ENCODE measurements at places on chromosomes 11 and 22. TPM values are rescaled to one million over a fixed set of nuclear protein-coding genes. Genes with fewer than 3 reads are reported as not detected.

GRCh38 chr11:134288486-134288885 lies 12.3 kb downstream of the GLB1L3 start:
- DNase-seq: no peak
- H3K4me3 ChIP-seq: no peak overlapping the region
- H3K27ac ChIP-seq: no peak overlapping the region
- H3K36me3 ChIP-seq: no peaks in the 10 kb centered on the region
- H3K4me1 ChIP-seq: no peaks in the 10 kb centered on the region

DNA sequence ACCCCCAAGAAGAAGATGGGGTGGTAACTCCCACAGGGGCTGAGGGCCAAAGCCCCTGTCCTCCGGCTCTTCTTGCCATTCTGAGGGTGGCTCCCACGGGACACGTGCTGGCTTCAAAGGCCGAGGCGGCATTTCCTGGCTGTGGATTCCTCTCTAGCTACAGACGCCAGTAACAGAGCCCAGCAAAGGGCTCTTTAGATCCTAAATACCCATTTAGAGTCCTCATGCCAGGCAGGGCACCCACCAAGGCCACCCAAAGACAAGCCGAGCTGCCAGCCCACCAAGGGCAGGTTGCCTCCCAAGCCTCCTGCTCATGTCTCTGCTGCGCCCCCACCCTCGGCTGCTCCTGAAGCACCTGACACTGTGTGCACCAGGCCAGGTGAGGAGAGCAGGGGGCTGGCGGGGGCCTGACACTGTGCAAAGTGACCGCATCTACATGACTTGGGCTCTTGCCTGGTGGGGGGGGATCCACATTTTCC lies 5.7 kb downstream of the LRFN4 start:
- H3K36me3 ChIP-seq: peaks cover 15% of the 10 kb centered on the region
- no peaks in the 10 kb centered on the region for H3K27me3 ChIP-seq
- no peaks in the 10 kb centered on the region for H3K4me1 ChIP-seq
- no peak for DNase-seq
- no peak overlapping the region for H3K4me3 ChIP-seq
- H3K27ac ChIP-seq: no peak overlapping the region

- no peak overlapping the region for H3K4me3 ChIP-seq
- no peak for DNase-seq
- no peaks in the 10 kb centered on the region for H3K4me1 ChIP-seq
- no peak overlapping the region for H3K27ac ChIP-seq
- H3K36me3 ChIP-seq: no peaks in the 10 kb centered on the region
- no peaks in the 10 kb centered on the region for H3K27me3 ChIP-seq
Observed at GRCh38 chr22:33302549-33302948, 244.4 kb upstream of the SYN3 start.

Gene CCDC73
- under 0.01 TPM for total RNA-seq

Gene CCDC82
- 14.2 TPM for total RNA-seq

DNA sequence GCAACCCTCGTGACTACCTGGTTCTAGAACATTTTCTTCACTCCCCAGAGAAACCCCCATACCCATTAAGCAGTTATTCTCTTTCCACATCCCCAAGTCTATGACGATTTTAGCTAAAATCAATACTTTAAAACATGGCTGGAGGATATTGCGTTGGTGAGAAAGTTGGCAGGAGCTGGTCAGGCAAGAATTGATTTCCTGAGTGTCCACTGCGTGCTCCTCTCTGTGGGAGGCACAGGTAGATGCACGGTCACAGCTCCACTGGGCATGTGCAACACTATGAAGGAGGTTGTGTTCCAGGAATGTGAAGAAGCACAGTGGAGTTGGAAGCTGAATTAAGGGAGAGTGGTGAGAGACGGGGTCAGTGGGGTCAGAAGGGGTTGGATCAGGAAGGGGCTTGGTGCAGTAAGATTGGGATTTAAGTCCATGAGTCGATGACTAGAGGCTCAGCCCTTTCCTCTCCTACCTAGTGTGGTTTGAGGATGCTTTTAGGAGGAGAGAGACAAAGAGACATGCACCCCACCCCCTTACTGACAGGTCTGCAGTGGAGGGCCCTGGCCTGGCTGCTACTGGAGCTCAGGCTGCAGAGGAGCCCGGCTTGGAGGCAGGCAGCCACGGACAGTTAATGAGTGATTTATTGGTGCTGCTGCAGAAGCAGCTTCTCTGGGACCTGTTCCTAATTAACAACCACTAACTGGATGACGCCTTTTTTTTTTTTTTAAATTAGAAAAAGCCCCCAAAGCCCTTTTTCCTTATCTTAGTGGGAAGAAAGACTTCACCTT lies 395.6 kb downstream of the TENM4 start:
- peaks cover 2% of the 10 kb centered on the region for H3K4me1 ChIP-seq
- H3K27ac ChIP-seq: no peak overlapping the region
- no peak overlapping the region for H3K4me3 ChIP-seq
- no peak for DNase-seq

DNA sequence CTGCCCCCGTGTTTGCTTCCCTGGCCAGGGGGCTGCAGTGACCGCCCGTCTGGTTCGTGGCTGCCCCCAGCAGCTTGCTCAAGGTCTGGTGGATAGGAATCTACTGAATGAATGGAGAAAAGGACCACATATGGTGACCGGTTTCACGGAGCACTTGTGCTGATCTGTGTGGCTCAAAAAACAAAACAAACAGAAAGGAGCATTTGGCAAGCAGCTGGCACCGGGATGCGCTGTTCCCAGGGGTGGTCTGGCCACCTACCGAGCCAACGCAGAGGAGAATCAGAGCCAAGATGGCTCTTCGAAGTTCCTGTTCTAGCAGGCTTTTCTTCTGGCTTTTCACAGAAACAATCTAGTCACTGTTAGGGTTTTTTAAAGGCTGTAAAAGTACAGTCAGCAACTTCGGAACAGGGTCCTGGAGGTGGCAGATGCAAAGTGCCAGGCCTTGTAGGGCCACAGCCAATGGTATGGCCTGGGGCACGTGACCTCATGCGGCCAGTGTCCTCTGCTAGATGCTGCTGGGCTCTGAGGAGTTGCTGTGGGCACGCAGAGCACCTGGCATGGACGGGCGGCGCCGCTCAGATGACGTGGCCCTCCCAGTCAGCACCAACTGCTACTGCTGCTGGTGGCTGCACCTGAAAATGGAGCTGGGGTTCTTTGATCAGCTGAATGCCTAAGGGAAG lies 27.3 kb upstream of the PACSIN2 start:
- H3K36me3 ChIP-seq: no peaks in the 10 kb centered on the region
- DNase-seq: peak; percentile 20
- H3K4me3 ChIP-seq: no peak overlapping the region
- H3K4me1 ChIP-seq: no peaks in the 10 kb centered on the region
- H3K27me3 ChIP-seq: no peaks in the 10 kb centered on the region
- H3K27ac ChIP-seq: no peak overlapping the region

Gene CRACR2B
- 1.0 TPM for total RNA-seq

Gene CHRDL2
- not detected for total RNA-seq

DNA sequence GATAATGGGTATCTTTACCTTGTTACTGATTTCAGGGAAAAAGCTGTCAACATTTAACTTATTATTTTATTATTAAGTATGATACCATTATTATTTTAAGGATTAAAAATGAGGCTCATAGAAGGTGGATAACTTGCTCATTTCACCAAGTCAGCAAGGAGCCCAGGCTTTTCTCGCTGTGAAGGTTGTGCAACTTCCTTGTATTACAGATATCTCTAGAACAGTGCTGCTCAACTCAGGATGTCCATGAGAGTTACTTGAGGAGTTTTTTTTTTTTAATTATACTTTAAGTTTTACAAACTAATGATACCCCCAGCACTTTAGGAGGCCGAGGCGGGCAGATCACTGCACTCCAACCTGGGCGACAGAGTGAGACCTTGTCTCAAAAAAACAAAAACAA lies 98.2 kb downstream of the INSC start:
- H3K4me3 ChIP-seq: no peak overlapping the region
- no peaks in the 10 kb centered on the region for H3K36me3 ChIP-seq
- no peak for DNase-seq
- H3K27ac ChIP-seq: no peak overlapping the region
- H3K27me3 ChIP-seq: no peaks in the 10 kb centered on the region
- H3K4me1 ChIP-seq: no peaks in the 10 kb centered on the region

GRCh38 chr22:38191731-38192474 lies 9.9 kb upstream of the MAFF start:
- H3K36me3 ChIP-seq: no peaks in the 10 kb centered on the region
- DNase-seq: no peak
- no peaks in the 10 kb centered on the region for H3K27me3 ChIP-seq
- no peak overlapping the region for H3K27ac ChIP-seq

DNA sequence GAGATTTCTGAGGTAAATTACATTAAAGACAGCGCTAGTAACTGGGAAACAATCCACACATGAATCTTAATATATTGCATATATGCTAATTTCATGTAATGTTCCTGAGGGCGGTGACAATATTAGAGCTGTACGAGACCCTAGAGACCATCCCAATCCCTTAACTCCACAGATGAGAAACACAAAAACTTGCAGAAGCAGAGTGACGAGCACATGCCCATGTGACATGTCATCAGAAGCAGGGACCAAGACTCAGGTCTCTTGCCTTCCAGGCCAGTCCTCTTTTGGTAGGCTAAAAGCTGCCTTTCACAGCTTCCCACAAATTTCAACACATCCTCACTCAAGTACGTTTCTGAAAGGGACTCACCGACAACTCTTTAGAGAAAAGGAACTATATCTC lies 11.8 kb downstream of the MAPK1 start:
- no peak overlapping the region for H3K4me3 ChIP-seq
- peaks cover 2% of the 10 kb centered on the region for H3K4me1 ChIP-seq
- DNase-seq: no peak
- no peak overlapping the region for H3K27ac ChIP-seq
- H3K27me3 ChIP-seq: no peaks in the 10 kb centered on the region
- no peaks in the 10 kb centered on the region for H3K36me3 ChIP-seq

- peaks cover 12% of the 10 kb centered on the region for H3K36me3 ChIP-seq
- DNase-seq: no peak
- H3K4me3 ChIP-seq: no peak overlapping the region
- H3K27ac ChIP-seq: no peak overlapping the region
- H3K27me3 ChIP-seq: no peaks in the 10 kb centered on the region
- H3K4me1 ChIP-seq: peaks cover 3% of the 10 kb centered on the region
Observed at GRCh38 chr22:49771266-49772065, 56.2 kb downstream of the BRD1 start.

DNA sequence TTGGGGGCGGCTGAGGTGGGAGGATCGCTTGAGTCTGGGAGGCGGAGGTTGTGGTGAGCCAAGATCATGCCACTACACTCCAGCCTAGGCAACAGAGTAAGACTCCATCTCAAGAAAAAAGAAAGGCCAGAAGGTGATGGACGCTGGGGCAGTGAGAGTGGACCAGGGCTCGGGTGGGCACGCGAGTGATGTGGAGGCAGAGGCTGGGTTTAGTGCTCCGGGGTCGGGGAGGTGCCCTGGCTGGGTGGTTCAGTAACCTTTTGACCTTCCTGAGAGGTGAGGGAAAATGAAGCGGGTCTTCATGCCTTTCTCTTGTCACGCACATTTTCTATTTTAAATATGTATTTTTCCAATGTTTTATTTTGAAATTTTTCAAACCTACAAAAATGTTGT lies 45.1 kb downstream of the ST14 start:
- no peaks in the 10 kb centered on the region for H3K4me1 ChIP-seq
- H3K27me3 ChIP-seq: no peaks in the 10 kb centered on the region
- H3K36me3 ChIP-seq: no peaks in the 10 kb centered on the region
- no peak overlapping the region for H3K4me3 ChIP-seq
- no peak for DNase-seq

DNA sequence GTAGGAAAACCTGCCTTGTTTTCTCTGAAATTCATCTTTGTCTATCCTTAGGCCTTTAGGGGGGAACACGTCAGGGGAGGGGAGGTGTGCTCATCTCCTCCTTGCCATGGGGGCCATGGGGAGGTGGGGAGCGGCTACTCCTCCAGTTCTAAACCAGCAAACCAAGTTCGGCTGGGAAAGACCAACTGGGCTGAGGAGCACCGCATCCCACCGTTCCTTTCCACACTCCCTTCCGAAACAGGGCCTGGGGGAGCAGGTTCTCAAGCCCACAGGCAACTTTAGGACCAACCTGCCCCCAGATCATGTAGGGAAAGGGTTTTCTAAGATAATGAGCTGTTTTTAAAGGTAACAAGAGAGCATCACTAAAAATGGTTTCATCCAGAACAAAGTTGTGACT lies 77.5 kb upstream of the PITPNB start:
- peaks cover 6% of the 10 kb centered on the region for H3K36me3 ChIP-seq
- H3K27ac ChIP-seq: no peak overlapping the region
- DNase-seq: no peak

DNA sequence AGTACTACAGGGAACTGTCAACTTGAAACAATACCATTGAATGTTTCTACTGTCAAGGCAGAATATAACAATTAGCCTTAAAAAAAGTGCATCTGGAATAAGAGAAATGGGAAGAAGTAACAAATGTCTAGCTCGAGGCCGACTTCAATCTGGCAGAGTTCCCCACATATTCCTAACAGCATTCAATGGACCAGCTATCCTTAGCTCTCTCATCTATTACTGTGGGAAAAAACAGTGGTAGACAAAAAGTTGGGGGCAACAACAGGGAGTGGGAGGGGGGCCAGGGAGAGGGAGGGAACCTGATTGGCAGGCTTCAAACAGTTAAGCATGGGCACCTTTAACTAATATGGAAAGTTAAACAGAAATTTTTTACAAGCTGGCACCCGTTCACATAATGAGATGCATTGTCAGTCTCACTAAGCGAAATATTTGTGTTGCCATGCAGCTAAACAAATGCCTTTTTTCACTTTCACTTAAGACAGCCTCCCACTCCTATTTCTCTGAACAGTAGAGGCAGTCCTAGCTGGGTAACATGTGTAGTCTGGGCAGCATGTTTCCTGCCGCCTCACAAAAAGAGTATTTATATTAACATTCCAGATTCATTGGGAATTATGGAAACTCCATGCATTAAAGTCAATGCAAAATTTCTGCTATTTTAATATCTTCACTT lies 62.2 kb upstream of the SOX6 start:
- DNase-seq: no peak
- peaks cover 2% of the 10 kb centered on the region for H3K4me1 ChIP-seq
- no peak overlapping the region for H3K4me3 ChIP-seq
- no peak overlapping the region for H3K27ac ChIP-seq
- no peaks in the 10 kb centered on the region for H3K27me3 ChIP-seq

GRCh38 chr22:20550851-20551744 lies 43.7 kb downstream of the MED15 start:
- H3K36me3 ChIP-seq: peaks cover 15% of the 10 kb centered on the region
- peak overlapping the region; percentile 98 for H3K27ac ChIP-seq
- no peaks in the 10 kb centered on the region for H3K27me3 ChIP-seq
- H3K4me1 ChIP-seq: peaks cover 49% of the 10 kb centered on the region

Gene GRIA4
- total RNA-seq: 0.50 TPM

Gene CHRM1
- total RNA-seq: not detected

DNA sequence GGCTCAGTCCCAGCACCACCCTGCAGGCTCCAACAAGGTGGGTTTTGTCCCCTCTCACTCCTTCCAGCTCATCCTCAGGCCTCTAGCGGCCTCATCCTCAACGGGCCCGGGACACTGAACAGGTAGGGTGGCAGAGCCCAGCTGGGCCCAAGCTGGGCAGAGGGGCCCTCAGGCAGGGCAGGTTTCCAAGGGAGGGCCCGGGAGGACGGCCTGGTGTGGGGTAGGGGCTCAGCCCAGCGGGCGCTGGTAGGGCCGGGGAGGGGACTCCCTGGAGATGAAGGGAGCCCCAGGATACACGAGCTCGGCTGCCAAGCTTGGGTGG lies 2.5 kb upstream of the IFITM10 start:
- H3K27ac ChIP-seq: no peak overlapping the region
- H3K36me3 ChIP-seq: peaks cover 18% of the 10 kb centered on the region
- peaks cover 17% of the 10 kb centered on the region for H3K4me1 ChIP-seq
- H3K27me3 ChIP-seq: peaks cover 2% of the 10 kb centered on the region
- H3K4me3 ChIP-seq: no peak overlapping the region

Gene GLB1L2
- total RNA-seq: under 0.01 TPM

Gene SCGB1C1
- total RNA-seq: not detected

Gene OR2AG1
- total RNA-seq: not detected

Gene APLP2
- 415 TPM for total RNA-seq

Gene TRIM48
- total RNA-seq: not detected
